Colonic mucosa (tissue), 4 donors: ENCODE measurements at places on chromosomes 12 and 14. TPM values are rescaled to one million over a fixed set of nuclear protein-coding genes. Genes with fewer than 3 reads are reported as not detected.

GRCh38 chr12:102728506-102729242, 188.4 kb downstream of the PAH start:
- H3K36me3 ChIP-seq = no peaks in the 10 kb centered on the region
- H3K27ac ChIP-seq = no peak overlapping the region
- DNase-seq = no peak
- no peak overlapping the region for H3K4me3 ChIP-seq
- no peaks in the 10 kb centered on the region for H3K4me1 ChIP-seq

- H3K36me3 ChIP-seq = no peaks in the 10 kb centered on the region
- no peak overlapping the region for H3K27ac ChIP-seq
- H3K27me3 ChIP-seq = no peaks in the 10 kb centered on the region
- H3K4me3 ChIP-seq = no peak overlapping the region
Measured at GRCh38 chr12:108328420-108328819, 10.7 kb downstream of the CMKLR1 start.

GRCh38 chr14:83463500-83464098, 1929.9 kb upstream of the SEL1L start:
- no peaks in the 10 kb centered on the region for H3K27me3 ChIP-seq
- no peaks in the 10 kb centered on the region for H3K4me1 ChIP-seq
- no peak overlapping the region for H3K4me3 ChIP-seq
- DNase-seq = peak; percentile 33
- H3K36me3 ChIP-seq = no peaks in the 10 kb centered on the region

- peaks cover 41% of the 10 kb centered on the region for H3K27me3 ChIP-seq
- peaks cover 10% of the 10 kb centered on the region for H3K4me1 ChIP-seq
- no peak for DNase-seq
Measured at GRCh38 chr12:64824130-64824499, 332 bp upstream of the TBC1D30 start.

- no peak overlapping the region for H3K27ac ChIP-seq
- no peaks in the 10 kb centered on the region for H3K4me1 ChIP-seq
- no peak for DNase-seq
- no peaks in the 10 kb centered on the region for H3K36me3 ChIP-seq
- H3K4me3 ChIP-seq = no peak overlapping the region
Measured at GRCh38 chr14:96847451-96847850, 50.3 kb downstream of the VRK1 start.

DNA sequence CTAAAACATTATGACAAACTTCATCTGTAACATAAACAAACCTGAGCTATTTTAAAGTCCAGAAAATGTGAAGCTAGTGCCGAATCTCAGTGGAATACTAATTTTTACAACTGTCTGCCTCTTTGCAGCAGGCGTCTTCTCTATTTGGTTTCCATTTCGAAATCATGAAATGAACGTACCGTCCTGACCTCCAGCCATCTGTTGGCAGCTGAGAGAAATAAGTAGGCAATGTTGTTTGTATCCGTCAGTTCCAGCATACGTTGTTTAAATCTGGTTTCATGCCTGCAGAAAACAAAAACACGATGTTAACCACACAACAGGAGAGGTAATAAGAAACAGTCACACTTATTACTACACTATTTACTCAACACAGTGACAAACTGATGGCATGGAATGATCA, 54.3 kb upstream of the KCNJ8 start:
- H3K4me3 ChIP-seq = no peak overlapping the region
- no peaks in the 10 kb centered on the region for H3K27me3 ChIP-seq
- H3K36me3 ChIP-seq = no peaks in the 10 kb centered on the region
- no peak overlapping the region for H3K27ac ChIP-seq

DNA sequence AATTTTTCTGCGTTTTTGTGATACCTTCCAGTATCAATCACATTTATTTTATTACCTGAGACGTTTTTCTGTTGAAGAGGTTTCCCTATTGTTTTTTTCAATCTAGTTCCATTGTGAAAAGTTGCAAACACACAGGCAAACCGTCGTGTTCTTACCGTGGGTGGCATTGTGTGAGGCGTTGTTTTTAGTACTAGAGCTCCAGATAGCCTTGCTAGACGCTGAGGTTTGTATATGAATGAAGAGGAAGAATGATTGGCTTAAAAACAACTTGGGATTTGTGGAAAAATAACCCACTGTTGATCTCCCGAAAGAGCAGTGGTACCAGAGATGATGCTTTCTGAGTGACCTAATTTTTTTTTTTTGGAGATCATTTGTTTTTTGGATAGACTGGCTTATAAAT, 1.0 kb downstream of the SOCS4 start:
- no peaks in the 10 kb centered on the region for H3K27me3 ChIP-seq
- no peak for DNase-seq
- no peak overlapping the region for H3K27ac ChIP-seq
- H3K36me3 ChIP-seq = no peaks in the 10 kb centered on the region
- peak overlapping the region; percentile 86 for H3K4me3 ChIP-seq

DNA sequence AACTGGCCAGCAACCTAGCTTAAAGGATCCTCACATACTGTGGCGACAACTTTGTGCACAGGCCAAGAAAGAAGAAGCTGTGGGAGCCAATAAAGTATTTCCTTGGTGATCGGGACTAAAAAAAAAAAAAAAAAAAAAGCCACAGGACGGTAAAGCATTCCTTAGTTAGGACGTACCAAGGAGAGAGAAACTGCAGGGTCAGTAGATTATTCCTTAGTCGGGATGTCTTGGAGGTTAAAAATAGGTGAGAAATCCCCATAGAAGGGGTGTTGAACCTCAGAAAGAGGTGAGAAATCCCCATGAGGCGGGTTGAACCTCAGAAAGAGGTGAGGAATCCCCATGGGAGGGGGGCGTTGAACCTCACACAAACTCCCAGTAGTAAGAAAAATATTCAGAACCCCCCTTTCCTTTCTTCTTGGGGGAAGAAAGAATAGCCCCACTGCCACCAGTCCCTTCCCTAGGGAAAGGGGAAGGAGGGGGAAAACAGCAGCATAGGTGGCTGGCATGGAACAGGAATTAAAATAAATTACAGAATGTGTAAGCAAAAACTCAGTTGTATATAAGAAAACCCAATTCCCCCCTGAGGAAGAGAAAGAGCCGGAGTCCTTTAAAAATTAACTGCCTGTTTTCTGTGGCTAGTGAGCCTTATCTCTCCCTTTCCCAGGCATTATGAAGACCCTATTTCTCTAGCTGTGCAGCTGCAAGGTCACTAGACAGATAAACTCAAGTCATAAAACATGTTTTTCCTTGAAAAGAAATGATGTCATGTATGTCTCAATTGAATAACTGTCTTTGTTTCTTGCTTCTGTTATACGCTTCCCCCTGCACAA, 26.8 kb downstream of the KLRK1 start:
- H3K27ac ChIP-seq = peak overlapping the region; percentile 85
- no peak overlapping the region for H3K4me3 ChIP-seq
- H3K36me3 ChIP-seq = no peaks in the 10 kb centered on the region
- no peaks in the 10 kb centered on the region for H3K27me3 ChIP-seq

DNA sequence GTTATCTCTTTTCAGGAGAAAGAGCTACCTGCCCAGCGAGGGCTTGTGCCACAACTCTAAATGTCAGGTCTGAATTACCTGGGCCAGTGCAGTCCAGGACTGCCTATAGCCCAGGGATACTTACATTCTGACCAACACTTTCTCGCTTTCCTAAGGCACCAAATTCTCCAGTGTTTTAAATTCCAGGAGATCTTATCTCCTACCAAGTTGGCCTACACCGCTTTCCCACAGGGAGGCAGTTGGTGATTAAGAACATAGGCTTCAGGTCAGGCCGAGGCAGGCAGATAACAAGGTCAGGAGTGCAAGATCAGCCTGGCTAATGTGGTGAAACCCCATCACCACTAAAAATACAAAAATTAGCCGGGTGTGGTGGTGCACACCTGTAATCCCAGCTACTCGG, 41.1 kb downstream of the RPS29 start:
- DNase-seq = no peak
- H3K27me3 ChIP-seq = no peaks in the 10 kb centered on the region
- no peaks in the 10 kb centered on the region for H3K36me3 ChIP-seq

GRCh38 chr12:76628745-76629144, 69.2 kb upstream of the OSBPL8 start:
- H3K36me3 ChIP-seq = no peaks in the 10 kb centered on the region
- no peaks in the 10 kb centered on the region for H3K4me1 ChIP-seq
- no peak overlapping the region for H3K27ac ChIP-seq
- no peak for DNase-seq

DNA sequence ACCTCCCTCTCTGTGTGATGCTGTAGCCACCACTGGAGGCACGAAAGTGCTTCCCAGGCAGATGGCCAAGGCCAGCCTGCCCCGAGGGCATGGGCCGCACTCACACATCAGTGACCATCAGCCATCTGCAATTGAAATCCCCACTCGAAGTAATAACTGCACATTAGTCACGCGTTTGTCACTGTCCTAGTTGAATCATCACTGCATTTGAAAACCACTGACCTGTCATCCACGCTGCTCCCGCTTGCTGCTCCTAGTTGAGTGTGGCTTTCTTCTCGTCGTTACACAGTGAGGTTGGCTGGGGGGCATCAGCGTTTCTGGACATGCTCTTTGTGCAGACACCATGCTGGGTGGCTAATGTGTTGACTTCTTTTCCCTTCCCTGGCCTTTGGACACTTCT, 176.1 kb downstream of the ADGRD1 start:
- DNase-seq = no peak
- no peaks in the 10 kb centered on the region for H3K4me1 ChIP-seq
- H3K4me3 ChIP-seq = no peak overlapping the region

- no peak overlapping the region for H3K4me3 ChIP-seq
- H3K4me1 ChIP-seq = no peaks in the 10 kb centered on the region
- no peaks in the 10 kb centered on the region for H3K36me3 ChIP-seq
- no peak overlapping the region for H3K27ac ChIP-seq
- no peak for DNase-seq
Measured at GRCh38 chr14:33210311-33210710, 271.6 kb downstream of the NPAS3 start.

DNA sequence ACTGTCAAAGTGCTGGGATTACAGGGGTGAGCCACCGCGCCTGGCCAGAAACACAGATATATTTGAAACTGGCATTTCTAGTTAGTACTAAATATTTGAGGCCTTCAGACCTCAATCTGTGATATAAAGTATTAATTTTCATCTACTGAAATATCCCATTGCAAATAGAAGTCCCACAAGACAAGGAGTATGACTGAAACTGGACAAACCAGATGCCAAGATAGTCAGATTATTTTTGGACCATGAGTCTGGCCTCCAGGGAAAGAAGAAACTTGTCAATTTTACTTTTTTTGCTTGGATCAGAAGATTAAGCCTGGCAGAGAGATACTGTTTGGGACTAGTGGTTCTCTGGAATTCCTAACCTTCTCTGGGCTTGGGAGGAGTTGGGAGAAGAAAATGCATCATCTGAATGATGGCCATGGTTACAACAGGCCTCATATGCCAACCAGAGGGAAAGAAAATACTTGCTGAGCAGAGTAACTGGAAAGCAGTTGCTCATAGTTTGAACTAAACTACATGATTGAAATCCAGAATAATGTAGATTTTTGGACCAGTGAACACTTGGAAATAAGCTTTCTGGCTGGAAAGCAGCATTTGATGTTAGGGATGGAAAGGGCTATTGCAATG, 2.9 kb upstream of the SMOC1 start:
- DNase-seq = no peak
- H3K27me3 ChIP-seq = peaks cover 21% of the 10 kb centered on the region
- no peak overlapping the region for H3K27ac ChIP-seq
- H3K36me3 ChIP-seq = no peaks in the 10 kb centered on the region
- no peaks in the 10 kb centered on the region for H3K4me1 ChIP-seq

DNA sequence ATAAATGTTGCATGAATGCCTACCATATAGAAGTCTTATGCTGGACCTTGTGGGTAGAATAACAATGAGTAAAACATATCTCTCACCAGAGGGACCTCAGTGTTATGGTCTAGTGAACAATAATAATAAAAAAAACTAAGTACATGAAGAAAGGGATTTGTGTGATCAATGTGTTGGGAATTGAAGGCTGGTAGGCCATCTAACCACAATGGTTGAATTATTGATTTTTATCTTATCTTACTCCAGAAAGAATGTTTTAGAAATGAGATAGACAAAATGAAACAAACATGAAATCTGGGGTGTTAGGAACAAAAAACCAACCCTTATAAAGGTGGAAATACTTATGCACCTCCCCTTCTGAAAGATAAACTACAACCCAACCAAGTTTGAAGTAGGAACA, 243.9 kb upstream of the LRIG3 start:
- peaks cover 8% of the 10 kb centered on the region for H3K4me1 ChIP-seq
- no peak overlapping the region for H3K27ac ChIP-seq
- H3K36me3 ChIP-seq = no peaks in the 10 kb centered on the region
- DNase-seq = no peak

- H3K27me3 ChIP-seq = no peaks in the 10 kb centered on the region
- H3K4me3 ChIP-seq = no peak overlapping the region
- no peak overlapping the region for H3K27ac ChIP-seq
- peaks cover 10% of the 10 kb centered on the region for H3K4me1 ChIP-seq
Measured at GRCh38 chr14:55138091-55138490, 9.0 kb downstream of the LGALS3 start.

DNA sequence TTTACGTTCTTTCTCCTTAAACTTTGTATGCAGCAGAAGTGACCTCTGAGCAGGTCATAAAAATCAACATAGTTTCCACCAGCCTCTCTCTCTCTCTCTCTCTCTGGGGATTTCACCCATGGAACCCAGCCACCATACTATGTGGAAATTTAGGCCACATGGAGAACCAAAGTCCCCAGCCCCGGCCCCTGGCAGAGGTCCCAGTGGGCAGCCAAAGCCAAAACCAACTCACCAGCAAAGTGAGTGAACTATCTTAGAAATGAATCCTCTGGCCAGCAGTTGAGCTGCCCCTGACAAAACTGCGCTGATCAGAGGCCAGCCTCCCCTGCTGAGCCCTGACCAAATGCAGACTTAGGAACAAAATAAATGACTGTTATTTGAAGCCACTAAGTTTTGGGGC, 9.2 kb downstream of the DUSP6 start:
- DNase-seq = no peak
- H3K4me1 ChIP-seq = peaks cover 7% of the 10 kb centered on the region
- H3K27me3 ChIP-seq = no peaks in the 10 kb centered on the region

DNA sequence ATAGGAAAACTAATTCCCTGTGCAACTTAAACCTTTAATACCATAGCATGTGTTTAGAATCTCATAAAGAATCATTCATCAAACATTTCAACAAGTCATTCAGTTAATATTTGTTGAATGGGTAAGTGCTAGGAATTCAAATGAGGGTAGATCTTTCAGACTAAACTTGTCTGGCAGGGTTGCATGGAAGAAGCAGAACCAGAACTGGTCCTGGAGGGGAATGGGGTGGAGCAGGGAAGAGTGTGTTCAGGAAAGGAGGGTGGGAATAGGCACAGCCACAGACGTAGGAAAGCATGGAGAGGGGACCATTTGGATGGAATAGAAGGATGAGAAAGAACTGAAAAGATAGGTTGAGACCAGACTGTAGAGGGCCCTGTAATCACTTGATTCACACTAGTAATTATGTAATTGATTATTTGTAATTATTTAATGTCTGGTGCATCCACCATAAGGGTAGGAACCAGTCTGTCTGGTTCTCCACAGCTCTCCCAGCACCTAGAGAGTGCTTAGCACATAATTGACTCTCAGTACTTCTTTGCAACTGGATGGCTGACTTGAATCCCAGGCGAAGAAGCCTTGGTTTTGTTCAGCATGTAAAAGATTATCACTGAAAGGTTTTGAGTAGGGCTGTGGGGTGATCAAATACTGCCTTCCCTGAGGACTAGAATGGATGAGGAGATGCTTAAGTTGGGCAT, 3.0 kb upstream of the MAP3K9 start:
- H3K27me3 ChIP-seq = no peaks in the 10 kb centered on the region
- no peaks in the 10 kb centered on the region for H3K36me3 ChIP-seq
- no peaks in the 10 kb centered on the region for H3K4me1 ChIP-seq
- DNase-seq = no peak
- H3K27ac ChIP-seq = no peak overlapping the region

KLRB1 gene
- 2.6 TPM for total RNA-seq

AVPR1A gene
- total RNA-seq = 0.37 TPM

FLRT2 gene
- 2.1 TPM for total RNA-seq

SOCS2 gene
- 23.4 TPM for total RNA-seq

LRIG3 gene
- total RNA-seq = 79.9 TPM

ASCL4 gene
- total RNA-seq = not detected
